ENCODE measurements at places on chromosomes 7 and 10. TPM values are rescaled to one million over a fixed set of nuclear protein-coding genes. Genes with fewer than 3 reads are reported as not detected.

STEAP1 gene
- total RNA-seq: 1.1 TPM

MGMT gene
- total RNA-seq: 19.6 TPM

KCNMA1 gene
- total RNA-seq: not detected

MUC3A gene
- not detected for total RNA-seq

TMEM106B gene
- total RNA-seq: 24.0 TPM

PODXL gene
- total RNA-seq: 0.71 TPM

LLCFC1 gene
- total RNA-seq: not detected

RNLS gene
- total RNA-seq: 2.4 TPM

TMEM139 gene
- total RNA-seq: 0.42 TPM

HOXA11 gene
- not detected for total RNA-seq

CYP26C1 gene
- 0.07 TPM for total RNA-seq

ZNF425 gene
- total RNA-seq: 0.44 TPM

SEMA3A gene
- 0.14 TPM for total RNA-seq

TDRD1 gene
- total RNA-seq: 0.16 TPM

ZPBP gene
- total RNA-seq: not detected

GSTO2 gene
- total RNA-seq: 1.3 TPM

All from activated CD4-positive, alpha-beta T cell treated with anti-CD3 and anti-CD28 coated beads, Interleukin-2, amount 10 ng/mL, durations not matched to agents 24 days and 14 days (primary cell).